Glomerular endothelial cell (primary cell): ENCODE measurements at places on chromosomes 16 and 17.

DNA sequence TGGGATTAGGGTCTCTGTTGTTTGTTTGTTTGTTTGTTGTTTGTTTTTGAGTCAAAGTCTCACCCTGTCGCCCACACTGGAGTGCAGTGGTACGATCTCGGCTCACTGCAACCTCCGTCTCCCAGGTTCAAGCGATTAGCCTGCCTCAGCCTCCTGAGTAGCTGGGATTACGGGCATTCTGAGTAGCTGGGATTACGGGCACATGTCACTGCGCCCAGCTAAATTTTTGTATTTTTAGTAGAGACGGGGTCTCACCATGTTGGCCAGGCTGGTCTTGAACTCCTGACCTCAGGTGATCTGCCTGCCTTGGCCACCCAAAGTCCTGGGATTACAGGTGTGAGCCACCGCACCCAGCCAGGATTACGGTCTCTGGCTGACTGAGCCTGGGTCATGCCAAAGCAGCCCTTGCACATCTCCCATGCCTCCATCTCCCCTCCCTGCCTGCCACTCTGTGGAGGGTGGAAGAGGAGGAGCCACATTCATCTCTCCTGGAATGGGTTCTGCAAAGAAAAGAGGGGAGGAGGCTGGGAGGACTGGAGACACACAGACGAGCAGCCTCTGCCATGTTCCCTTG, 59.2 kb downstream of the BEAN1 start:
- DNase-seq: no peak

- DNase-seq: no peak
Observed at GRCh38 chr16:55039511-55039910, 108.8 kb downstream of the IRX5 start.

DNA sequence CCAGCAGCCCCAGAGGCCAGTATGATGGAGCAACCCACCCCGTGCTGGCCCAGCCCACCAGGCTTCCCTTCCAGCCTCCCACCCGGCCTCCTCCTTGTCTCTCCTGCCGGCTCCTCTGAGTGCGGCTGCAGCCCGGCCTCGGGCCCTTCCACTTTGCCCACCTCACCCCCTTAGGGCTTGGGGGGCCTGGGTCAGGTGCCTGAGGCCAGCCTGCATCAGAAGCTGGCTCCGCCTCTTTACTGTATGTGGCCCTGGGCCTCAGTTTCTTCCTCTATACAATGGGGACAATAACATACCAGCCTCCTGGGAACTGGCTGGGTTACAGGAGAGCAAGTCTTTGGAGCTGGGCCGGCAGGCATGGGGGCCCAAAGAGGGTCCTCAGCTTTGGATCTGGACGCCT, 221.1 kb upstream of the CIBAR2 start:
- DNase-seq: no peak

DNA sequence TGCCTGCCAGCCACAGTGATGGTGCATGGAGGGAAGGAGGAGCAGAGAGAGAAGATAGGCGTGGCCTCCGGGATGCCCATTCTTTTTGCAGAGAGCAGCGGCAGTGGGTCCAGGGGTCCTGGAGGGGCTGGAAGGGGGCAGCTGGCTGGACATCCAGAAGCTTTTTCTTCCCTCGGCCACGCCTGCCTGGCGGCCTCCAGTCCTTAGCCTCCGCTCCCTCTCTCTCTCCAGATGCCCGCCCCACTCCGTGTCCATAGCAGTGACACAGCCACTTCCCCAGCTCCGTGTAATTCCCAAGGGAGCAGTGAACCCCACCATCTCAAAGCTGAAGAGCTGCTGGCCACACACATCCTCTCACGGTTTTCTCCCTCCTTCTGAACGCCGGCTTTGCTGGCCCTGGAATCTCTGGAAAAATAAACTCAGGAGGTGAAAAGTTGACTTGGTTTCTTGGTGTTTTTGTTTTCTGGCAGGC, 26.3 kb upstream of the CDC42EP4 start:
- no peak for DNase-seq

- no peak for DNase-seq
Observed at GRCh38 chr17:66677201-66677981, 157.5 kb upstream of the CACNG5 start.

DNA sequence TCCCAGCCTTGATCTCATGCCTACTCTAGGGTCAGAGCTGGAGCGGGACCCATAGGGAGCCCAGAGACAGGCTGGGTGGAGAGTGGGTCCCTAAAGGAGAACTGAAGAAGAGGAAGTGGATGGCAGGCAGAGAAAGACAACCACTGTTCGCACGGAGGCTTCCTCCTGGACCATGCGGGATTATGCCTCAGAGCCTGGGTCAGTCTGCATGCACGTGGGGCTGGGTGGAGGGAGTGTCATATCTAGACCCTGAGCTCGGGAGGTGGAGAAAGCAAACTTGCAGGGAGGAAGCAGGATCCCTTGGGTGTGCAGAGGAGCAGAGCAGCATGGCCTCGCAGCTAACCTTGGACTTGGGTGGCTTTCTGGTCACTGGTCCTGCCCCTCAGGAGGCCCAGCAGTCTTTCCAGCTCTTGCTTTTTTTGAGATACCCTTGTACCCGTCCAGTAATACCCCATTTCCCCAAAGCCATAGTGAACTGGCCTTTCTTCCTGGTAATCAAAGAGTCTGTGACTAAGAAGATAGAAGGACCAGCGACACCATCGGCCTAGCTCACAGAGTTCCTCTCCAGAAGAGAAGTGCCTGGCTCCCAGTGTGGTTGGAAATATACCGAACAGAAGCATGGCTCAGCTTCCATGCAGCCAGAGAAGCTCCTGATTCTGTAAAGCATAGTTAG, 344.2 kb downstream of the CPPED1 start:
- no peak for DNase-seq

- no peak for DNase-seq
Observed at GRCh38 chr17:11823862-11824261, 173.4 kb downstream of the ZNF18 start.
